ENCODE measurements at places on chromosomes 2 and 18.

GRCh38 chr18:62991959-62992358 lies 276.6 kb downstream of the PHLPP1 start:
- no peak for DNase-seq

GRCh38 chr2:204900487-204900886 lies 355.2 kb downstream of the PARD3B start:
- DNase-seq: no peak

GRCh38 chr2:149928011-149928410 lies 340.4 kb upstream of the MMADHC start:
- DNase-seq: no peak

DNA sequence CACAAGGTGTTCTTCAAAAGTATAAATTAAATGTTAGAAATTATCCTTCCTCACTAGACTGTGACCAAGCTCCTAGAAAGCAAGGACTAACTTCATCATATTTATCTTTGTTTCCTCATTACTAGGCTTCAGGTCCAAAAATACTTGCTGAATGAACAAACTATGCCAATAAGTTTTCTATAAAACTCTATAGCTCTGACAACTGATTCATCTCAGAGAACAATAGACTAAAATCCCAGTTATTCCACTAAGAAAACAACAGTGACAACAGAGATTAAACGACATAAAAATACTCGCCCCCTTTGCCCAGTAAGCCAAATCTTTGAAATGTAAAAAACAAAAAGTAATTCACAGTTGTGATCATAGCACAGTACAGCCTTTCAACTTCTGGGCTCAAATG lies 13.6 kb downstream of the TLK1 start:
- DNase-seq: no peak

DNA sequence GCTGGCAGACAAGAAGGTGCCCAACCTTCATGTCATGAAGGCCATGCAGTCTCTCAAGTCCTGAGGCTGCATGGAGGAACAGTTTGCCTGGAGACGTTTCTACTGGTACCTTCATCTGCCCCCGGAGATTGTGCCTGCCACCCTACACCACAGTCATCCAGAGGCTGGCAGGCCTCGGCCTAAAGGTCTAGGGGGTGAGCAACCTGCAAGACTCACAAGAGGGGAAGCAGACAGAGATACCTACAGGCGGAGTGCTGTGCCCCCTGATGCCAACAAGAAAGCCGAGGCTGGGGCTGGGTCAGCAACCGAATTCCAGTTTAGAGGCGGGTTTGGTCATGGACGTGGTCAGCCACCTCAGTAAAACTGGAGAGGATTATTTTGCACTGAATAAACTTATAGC lies 12.0 kb upstream of the SERTAD2 start:
- no peak for DNase-seq

DNA sequence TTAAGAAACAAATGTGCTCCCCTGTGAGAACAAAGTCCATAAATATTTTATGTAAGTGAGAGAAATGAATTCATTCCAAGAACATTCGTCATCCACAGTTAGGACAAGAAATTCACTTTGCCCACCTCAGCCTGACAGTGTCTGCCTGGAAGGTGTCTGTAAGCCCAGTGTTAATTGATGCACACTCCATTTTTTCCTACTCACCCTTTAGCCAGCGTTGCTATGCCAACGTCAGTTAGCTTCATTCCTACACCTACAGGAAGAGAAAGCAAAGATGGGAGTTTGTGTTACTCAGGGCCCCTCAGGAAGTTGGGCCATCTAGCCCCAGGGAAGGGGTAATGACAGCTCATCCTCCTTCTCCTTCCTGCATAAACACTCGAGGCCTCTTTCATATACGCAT lies 131.0 kb downstream of the ALPK2 start:
- DNase-seq: no peak

GRCh38 chr2:240278661-240279060 lies 138.2 kb upstream of the OTOS start:
- no peak for DNase-seq

DNA sequence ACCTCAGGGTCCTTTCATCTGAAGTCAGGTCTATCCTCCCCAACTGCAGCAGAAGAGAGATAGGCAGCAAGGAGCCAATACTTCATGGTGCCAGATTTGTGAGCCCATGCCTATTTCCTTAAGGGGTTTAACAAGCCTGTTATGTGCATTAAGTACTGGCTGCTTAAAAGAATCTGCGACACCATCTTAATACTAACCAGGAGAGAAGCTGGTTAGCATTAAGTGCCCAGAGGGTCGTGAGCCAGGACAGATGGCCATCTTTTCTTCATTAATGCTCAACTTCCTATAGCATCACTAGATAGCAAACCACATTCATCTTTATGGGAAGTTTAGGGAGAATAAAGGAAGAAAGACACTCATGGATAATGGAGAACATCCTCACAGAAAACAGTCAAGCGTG lies 289.1 kb downstream of the ETAA1 start:
- DNase-seq: no peak

GRCh38 chr2:217466104-217466503 lies 536.7 kb downstream of the TNS1 start:
- DNase-seq: no peak

DNA sequence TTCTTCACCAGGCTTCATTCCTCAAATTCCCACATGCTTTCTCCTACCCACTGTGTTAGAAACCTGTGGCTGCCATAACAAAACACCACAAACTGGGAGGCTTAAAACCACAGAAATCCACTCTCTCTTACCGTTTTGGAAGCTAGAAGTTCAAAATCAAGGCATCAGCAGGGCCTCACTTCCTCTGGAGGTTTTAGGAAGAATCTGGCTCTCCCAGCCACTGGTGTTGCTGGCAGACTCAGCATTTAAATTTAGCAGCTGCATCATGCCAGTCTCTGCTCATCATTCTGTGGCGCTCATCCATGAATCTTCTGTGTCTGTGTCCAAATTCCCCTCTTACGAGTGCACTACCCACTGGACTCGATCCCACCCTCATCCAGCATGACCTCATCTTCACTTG lies 248.5 kb downstream of the ZNF516 start:
- DNase-seq: no peak

DNA sequence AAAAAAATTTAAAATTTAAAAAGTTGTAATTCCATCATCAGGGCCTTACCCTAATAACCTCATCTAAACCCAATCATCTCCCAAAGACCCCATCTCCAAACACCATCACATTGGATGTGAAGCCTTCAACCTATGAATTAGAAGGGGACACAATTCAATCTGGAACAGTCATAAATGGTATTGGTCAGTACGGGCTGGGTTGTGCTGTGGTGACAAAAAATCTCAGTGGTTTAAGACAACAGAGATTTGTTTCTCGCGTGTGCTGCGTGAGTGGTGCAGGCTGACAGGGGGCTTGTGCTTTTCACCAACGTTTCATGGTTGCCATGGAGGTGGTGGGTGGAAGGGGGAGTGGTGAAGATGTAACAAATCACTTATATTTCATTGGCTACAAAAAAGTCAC lies 174.5 kb downstream of the INHBB start:
- DNase-seq: no peak

DNA sequence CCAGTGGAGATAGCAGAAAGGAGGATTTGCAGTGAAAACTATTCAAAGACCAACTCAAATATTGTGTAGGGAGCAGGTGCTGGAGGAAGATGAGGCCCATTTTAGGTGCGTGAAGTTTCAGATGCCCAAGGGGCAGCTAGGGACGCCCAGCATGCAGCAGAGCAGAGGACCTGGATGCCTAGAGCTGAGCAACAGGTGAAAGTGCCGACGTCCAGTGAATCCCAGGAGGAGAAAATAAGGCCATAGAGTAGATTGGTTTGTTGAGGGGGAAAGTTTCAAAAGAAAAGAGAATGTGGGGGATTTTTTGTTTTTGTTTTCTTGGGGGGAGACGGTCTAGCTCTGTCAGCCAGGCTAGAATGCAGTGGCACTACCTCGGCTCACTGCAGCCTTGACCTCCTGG lies 53.1 kb downstream of the OSBPL1A start:
- no peak for DNase-seq

DNA sequence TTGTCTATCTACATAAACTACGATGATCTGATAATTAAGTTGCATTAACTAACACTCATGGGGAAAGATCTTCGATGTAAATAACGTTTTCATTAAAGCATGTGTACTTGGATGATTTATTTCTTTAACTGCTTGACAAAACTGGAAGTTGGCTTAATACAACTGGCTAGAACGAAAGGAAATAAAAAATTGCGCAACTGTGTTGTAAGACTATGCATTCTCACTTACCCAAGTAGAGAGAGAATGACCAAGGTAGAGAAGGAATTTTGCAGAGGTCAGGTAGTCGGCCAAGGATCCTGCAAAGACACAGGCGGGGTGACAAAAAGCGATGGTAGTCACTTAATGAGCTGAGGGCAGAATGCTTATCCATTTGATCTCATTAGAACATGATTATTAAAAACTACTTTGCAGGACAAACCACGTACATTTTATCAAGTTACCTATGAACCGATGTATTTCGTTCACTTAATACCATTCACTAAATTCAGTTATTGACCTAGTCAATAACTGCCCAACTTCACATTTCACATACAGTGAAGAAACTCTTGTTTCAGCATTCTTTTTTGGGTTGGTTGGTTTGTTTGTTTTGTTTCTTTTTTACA lies 900 bp downstream of the SLC40A1 start:
- no peak for DNase-seq

- DNase-seq: no peak
Measured at GRCh38 chr2:69597843-69598610, 45.5 kb downstream of the AAK1 start.

DNA sequence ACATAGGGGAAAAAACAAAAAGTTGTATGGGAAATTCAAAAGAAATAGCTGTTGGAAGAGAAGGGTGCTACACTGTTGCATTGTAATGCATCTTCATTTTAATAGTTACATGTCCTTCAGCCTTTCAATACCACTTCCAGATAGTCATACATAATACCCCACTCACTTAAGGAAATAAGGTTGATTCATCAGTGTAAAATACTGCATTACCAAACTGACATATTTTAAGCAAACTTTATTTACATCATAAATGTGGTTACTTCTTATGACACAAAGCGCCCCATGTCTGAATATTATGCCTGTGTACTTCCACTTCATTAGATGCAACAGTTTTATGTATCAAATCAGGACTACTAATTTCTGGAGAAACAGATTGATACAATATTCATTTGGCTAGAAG lies 4.5 kb downstream of the RBMS1 start:
- DNase-seq: no peak

DNA sequence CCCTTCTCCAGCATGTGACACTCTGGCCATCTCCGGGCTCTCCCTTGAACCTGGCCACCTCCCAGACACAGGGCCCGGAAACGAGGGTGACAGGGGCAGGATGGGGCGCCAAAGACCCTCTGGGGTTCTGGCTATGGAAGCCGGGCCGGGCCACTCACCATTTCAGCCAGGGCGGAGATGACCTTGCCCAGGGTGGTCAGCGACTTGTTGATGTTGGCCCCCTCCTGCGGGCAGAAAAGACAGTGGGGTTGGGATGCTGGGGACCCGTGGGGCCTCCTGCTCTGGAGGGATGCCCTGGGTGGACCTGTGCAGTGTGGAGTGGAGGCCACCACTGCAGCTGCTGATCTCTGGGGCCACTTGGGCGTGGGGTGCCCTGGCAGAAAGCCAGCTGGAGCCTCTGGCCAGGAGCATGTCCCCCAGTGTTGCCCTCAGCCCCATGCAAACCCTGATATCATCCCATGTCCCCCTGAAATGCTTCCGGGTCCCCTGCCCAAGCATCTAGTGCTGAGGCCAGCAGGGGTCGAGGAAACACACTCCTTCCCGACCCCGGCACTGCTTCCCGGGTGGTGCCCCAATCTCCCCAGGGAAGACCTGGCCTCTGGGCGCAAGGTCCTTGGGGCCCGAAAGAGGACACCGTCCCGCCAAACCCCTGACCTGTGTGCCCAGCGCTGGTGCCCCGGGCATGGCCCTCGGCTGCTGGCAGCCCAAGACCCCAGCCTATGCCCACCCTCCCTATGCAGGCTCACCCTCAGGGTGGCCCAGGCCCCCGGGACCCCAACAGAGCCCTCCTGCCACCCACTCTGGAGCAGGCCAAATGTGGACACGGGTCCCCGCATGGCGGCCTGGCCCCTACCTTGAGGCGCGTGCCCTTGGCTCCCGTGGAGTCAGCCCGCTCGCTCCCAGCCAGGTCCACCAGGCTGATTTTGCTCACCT lies 36.9 kb downstream of the KIF1A start:
- no peak for DNase-seq

DNA sequence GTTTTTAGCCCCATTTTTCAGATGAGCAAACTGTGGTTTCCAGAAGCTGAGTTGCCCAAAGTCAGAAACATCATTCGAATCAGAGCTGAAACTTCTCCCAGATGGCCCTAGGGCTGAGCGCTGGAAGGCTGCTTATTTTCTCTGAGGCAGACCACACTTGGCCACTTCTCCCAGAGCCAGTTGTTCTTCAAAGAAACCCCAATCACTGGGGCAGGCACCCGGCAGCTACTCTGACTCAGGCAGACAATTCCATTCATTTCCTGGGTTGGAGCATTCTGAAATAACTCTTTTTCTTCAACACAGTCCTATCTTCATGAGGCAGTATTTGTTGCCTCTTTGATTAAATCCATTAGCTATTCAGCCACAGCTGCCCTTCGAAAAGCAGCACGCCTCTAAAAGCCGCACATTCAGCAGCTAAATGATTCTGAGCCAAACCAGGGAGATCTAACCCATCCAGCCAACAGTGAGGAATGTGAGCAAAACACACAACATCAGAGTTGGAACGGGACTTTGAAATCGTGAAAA lies 40.9 kb downstream of the LRATD1 start:
- DNase-seq: no peak

DNA sequence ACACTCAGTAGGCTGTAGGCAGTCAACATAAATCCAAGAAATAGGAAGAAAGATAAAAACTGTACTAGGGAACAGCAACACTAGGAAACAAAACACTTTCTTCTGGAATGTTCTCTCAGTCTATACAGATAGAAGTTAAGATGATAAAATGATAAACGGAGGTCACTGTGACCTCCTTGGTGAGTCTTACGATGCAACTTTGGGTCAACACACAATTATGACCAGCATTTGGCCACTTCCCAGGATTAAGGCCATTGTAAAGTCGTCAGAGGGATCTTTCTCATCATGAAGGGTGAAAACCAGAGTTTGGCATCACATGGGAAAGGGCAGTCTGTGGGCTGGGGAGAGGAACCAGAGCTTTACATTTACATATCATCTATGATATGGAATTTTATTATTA lies 33.4 kb downstream of the LAMA3 start:
- no peak for DNase-seq

- no peak for DNase-seq
Measured at GRCh38 chr2:168852481-168852880, 37.7 kb downstream of the SPC25 start.

GRCh38 chr2:41910126-41910525 lies 137.7 kb upstream of the PKDCC start:
- no peak for DNase-seq

DNA sequence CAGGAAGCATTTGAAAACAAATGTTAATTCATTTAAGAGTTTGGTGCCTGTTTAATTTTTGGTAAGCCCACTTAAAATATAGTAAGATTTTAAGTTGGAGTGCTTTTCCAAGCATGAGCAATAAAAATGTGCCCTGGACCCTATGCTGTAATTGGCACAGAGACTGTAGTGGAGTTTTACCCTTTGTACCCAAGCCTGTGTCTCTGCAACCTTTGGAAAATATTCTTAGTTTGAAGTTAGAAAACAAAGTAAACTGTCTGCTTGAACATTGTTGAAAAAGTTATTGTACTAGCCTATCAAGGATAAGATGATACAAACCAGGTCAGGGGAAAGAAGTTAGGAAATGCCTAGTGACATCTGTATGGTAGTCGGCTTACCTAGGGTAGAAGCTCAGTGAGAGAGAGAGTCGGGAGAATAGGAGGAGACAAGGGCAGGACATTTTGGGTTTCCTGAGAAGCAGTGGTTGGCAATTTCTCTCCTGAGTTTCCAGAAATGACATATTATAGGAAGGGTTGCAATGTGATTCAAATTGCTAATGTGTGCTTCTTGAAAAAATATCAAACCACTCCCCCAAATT lies 66.5 kb downstream of the CCDC85A start:
- no peak for DNase-seq
